ENCODE measurements at places on chromosomes 5 and 9. TPM values are rescaled to one million over a fixed set of nuclear protein-coding genes. Genes with fewer than 3 reads are reported as not detected.

LHX2 gene
- not detected for polyA plus RNA-seq

CYLC2 gene
- not detected for polyA plus RNA-seq

SOHLH1 gene
- not detected for polyA plus RNA-seq

SLC6A3 gene
- not detected for polyA plus RNA-seq

TRIM7 gene
- 0.40 TPM for polyA plus RNA-seq

SLC45A2 gene
- polyA plus RNA-seq, result not detected

TMEFF1 gene
- polyA plus RNA-seq, result not detected

DRD1 gene
- not detected for polyA plus RNA-seq

TAF11L7 gene
- not detected for polyA plus RNA-seq

CDKN2B gene
- polyA plus RNA-seq, result not detected

BTNL3 gene
- polyA plus RNA-seq, result not detected

FBP2 gene
- polyA plus RNA-seq, result not detected

- no peak for DNase-seq
Observed at GRCh38 chr5:119896826-119897536, 267.6 kb downstream of the FAM170A start.

DNA sequence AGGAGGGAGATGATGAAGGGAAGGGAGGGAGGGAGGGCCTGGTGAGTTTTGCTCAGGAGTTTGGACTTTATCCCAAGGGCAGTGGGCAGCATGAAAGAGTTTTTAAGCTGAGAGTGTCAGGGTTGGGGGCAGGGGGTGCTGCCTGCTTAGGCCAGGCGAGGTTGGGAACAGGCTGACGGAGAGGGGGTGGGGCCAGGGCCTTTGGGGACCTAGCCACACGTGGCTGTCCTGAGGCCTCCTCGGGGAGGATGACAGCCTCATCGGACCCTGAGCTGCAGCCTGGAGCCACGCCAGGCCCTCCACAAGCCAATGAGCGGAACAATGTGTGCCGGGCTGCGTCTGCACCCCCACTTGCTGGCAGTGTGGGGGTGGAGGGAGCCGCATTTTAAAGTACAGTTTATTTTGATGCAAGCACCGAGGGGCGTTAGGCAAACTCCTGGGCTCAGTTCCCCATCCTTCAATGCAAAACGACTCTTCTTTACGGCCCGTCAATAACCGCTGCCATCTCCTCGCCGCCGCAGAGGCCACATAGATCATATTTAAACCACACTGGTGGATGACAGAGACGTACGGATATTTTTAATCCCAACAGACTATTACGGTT, 5.3 kb upstream of the RXRA start:
- no peak for DNase-seq

DNA sequence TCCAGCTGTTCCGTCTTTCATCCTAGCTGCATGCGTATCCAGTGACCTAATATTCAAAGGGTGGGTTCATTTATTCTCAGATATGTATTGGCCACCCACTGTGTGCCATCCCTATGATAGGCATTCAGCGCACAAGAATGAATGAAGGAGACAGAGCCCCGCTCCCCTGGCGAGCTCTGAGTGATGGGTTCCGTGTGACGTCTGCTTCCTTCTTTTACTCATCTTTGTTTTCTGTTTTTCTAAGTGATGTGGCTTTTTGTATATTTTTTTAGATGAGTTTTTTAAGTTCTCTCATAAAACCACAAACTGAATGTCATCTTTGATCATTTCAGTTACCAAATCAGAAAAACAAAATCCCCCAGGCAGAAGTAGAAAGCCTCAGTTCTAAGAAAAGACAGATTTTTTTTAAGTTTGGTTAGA, 168.3 kb upstream of the OTULINL start:
- peak; percentile 27 for DNase-seq

DNA sequence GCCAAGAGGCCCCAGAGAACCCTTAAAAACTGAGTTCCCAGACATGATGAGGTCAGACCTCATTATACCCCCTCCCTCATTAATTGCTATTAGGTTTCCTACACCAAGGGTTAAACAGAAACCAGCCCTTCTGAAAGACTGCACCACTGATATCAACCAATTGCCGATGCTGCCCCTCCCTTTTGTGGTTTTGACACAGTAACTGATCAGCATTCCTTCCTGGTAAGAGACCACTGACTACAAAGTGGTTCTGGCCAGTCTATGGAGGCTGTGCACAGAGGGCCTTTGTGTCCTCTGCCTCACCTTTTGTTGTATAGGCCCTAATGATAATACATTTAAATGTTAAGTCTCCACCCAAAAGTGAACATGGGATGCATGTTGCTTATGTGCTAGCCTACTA, 201.5 kb downstream of the FRMD3 start:
- no peak for DNase-seq

DNA sequence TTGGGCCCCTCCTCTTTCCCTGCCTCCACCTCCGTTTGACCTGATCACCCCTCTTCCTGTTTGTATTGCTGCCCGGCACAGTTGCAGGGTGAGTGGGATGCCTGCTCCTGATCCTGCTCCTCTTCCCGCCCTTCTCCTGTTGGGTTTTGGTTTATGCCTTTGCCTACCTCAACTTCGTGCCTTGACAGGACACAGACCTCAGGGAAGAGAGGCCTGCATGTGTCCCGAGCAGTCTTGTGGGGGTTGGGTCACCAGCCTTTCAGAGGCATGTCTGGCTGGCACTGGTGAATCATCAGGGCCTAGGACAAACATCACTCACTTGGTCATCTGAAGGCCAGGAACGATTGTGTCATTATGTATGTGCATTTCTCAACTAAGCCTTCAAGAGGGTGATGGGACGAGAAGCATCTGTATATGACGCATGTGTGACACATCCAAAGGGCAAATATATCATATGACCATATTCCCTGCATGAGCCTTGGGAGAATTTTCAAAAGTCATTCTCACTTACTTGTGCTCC, 56.9 kb downstream of the NPR3 start:
- no peak for DNase-seq

DNA sequence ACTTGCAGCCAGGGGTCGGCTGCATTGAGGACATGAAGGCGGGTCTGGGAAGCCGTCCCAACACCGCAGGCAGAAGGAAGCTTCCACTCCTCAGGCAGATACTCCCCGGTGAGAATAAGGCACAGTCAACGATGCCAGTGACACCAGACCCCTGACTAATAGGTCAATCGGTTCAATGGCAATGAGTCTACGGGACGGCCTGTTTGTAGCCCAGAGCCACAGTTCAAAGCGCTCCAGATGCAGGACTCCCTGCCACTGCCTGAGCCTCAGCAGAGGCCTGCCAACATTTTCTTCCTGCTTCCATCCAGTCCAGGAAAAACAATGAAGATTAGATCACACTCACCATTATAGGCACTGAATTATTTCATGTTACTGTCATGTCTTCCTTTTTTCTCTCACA, 84.5 kb upstream of the SIMC1 start:
- no peak for DNase-seq

DNA sequence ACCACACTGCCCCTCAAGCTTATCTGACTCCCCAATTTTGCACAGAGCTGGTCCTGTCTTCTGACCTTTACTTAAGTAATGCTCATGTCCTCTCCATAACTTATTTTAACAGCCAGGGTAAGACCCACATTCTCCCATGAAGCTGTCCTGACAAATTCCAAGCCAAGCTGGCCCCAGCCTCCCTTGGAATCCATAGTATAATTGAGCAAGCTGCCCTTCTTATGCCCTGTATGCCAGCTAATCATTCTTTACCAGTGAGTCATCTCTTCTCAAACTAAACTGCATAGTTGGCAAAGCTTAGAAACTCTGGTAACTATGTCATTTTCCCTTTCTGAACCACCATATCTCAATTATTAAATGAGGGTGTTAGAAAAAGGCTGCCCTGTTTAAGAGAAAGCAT, 92.4 kb downstream of the NFIB start:
- DNase-seq, result no peak

DNA sequence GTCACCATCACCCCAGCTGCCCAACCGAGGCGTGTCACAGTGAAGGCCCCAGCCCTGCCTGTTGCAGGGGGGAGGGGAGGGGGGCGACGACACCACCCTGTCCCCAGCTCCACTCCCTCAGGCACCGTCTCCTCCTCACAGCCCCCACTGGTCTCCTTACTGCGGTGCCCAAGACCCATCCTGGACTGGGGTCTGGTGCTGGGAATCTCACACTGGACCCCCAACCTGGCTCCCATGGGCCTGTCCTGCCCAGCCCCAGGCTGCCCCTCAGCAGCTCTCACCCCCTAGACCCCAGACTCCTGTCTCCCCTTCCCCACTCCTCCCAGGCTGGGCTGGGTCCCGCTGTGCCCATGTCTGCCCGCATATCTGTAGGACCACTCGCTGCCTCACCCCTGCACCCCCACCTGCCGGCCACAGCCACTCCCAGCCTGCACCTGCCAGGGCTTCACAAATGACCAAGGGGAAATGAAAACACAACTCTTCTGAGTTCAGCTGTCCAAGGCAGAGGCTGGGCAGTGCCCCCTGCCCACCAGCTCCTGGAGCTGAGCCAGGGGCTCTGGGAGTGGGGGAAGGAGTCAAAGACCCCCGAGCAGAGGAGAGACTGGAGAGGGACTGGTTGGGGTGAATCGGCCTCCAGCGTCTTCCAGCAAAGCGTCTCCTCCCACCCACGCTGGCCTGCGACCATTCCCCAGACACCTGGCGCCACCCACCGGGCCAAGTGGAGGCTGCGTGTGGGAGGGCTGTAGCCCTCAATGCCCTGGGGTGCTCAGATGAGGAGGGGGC, 32.6 kb upstream of the EGFL7 start:
- DNase-seq, result peak; percentile 68

- peak; percentile 13 for DNase-seq
Observed at GRCh38 chr9:133986061-133986460, 6.1 kb downstream of the VAV2 start.

- DNase-seq, result no peak
Observed at GRCh38 chr9:92760070-92760469, 4.6 kb downstream of the BICD2 start.

DNA sequence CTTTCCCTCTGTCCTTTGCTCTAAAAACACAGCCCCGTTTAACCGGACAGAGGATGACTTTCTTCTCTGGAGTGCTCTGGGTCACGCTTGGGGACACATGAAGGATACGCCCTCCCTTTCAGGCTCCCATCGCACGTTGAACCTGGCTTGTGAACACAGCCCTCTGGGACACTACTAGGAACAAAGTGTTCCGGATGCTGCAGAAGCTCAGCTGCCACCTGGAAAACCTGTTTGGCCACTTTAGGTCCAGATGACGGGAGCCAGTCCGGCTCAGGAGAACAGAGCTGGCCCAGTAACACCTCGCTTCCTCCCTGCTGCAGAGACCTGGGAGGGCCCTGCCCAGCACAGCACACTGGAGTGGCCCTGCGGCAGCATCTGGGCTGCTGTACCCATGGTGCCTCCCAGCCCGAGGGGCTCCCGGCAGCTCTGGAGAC, 60.1 kb downstream of the GADD45G start:
- no peak for DNase-seq

DNA sequence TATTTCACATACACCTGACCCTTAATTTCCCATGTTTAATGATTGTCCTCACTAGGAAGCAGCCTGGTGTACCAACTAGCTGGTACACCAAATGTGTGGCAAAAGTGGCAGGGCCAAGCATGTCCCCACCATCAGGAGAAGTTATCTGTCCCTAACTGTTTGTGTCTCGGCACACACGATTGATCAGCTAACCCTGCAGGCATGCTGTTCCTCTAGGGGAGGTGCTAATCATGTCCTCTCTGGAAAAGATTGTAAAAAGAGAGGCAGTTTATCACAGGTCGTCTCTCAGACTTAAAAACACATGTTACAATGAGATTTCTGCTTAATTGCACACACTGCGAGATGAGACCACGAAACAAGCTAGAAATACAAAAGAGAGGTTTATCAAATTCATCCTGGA, 342.7 kb downstream of the DIRAS2 start:
- no peak for DNase-seq

DNA sequence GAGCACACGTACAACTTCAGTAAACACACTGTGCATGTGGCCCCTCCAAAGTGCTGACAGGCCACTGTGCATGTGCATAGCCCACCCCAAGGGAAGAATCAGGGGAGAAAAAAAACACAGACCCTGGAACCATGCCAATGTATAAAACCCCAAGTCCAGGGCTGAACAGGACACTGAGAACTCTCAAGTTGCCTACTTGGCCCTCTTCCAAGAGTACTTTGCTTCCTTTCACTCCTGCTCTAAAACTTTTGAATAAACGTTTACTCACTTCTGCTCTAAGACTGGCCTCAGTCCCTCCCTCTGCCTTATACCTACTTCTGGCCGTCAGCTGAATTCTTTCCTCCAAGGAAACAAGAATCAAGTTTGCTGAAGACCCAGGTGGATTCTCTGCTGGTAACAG, 77.7 kb upstream of the NFIB start:
- DNase-seq, result no peak

DNA sequence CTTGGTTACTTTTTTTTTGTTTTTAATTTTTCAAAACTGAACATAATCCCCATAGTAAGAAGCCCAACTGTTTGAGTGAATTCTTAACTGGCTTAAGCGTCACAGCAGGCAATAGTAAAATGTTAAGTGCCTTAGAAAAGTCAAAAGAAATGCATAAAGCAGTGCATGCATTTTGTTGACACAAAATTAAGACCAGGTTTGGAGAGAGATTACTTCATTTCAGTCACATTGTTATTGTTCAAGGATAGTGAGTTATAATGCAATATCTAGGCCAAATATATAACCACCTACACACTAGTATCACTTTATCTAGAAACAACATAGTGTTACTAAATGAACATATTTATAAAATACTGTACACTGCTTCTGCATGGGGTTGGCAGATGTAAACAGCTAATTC, 116.9 kb upstream of the KLF9 start:
- DNase-seq, result no peak

DNA sequence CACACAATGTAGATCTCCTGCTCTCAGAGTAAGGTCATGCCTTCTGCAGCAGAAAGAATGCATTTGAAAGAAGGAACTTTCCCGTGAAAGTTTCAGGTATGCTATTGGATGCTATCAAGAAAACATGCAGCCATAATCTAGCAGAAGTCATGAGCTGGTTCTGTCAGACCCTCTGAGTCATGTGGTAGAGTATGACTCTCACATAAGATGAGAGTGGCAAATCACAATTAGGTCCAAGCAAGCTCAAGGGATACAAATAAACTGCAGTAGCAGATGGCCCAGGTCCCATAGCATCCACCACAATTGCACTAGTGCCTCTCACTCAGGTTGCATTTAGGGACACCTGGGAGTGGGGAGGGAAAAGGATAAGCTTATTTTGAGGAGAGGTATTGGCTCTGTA, 292.8 kb downstream of the ASTN2 start:
- DNase-seq, result no peak

- DNase-seq, result no peak
Observed at GRCh38 chr9:32942755-32943460, 58.5 kb downstream of the APTX start.

DNA sequence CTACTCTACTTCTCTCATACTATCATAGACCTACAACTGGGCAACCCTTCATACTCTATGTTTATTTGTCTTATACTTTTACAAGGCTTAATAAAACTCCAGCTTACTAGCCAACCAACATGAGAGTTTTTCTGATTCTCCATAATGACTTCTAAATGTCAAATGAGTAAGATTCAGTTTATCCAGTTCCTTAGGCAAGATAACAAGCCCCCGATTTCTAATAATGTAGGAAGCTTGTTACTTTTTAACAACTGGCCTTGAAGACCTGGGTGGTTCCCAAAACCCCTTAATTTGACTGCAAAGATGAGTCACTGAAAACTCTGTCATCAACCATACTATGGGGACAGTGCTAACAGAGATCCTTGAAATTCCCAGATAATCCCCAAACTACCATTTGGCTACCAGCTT, 294.6 kb upstream of the ACTBL2 start:
- DNase-seq, result no peak

Measured in naive thymus-derived CD8-positive, alpha-beta T cell (primary cell).